Renal cortex interstitium (tissue), 15 donors: ENCODE measurements at places on chromosomes 6 and 20. TPM values are rescaled to one million over a fixed set of nuclear protein-coding genes. Genes with fewer than 3 reads are reported as not detected.

DNA sequence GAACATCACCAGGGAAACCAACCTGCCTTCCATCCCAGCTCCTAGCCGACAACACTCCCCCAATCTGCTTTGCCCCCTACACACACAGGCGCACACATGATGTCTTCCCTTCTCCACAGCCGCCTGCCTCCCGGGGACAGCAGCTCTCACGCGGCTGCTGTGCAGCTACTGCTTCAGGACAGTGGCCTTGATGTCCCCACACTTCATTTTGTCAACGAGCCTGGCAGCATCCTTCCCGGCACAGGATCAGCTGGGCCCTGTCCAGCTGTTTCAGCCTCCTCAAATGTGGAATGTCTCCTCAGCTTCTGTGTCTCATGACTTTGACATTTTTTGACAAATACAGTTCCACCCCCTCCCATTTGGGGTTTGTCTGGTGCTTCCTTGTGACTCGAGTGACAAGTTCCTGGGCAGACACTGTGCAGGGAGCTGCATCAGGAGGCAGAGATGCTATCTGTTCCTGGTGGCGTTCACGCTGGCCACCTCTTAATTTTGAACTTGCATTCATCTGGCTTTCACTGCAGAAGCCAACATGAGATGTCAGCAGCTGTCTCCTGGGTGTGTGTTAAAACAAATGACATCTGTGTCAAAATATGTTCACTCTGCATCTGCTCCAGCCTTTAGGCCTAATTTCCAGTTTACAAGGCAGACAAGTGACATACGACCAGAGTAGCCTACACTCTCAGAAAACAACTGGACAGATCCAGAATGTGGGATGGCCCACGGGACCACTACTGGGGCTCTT lies 57.2 kb downstream of the GINS1 start:
- no peak for DNase-seq

DNA sequence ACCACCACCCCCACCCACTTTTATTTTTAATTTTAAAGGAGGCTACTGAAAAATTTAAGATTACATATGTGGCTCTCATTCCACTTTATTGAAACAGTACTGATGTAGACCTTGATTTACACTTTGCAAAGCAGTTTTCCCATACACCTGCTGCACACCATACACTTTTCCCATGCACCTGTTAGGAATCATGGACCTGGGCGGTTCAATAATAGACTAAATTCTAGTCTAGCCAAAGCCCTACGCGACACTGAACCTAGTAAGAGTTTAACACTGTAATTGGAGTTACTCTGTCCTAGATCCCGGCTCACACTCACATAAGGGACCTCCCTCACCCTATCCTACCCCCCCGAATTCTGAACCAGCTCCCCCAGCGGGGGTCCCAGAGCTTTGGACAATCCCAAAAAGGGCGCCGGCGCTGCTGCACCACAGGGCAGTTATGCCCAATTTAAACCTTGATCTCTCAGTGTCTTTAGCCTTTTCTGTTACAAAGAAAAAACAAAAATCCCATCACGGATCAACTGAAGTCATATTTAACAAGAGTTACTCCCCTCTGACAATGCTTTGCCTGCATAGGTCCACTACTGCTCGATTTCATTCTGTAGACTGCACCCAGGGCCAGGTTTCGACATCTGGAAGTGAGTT lies 2.4 kb upstream of the GCLC start:
- no peak for DNase-seq

DNA sequence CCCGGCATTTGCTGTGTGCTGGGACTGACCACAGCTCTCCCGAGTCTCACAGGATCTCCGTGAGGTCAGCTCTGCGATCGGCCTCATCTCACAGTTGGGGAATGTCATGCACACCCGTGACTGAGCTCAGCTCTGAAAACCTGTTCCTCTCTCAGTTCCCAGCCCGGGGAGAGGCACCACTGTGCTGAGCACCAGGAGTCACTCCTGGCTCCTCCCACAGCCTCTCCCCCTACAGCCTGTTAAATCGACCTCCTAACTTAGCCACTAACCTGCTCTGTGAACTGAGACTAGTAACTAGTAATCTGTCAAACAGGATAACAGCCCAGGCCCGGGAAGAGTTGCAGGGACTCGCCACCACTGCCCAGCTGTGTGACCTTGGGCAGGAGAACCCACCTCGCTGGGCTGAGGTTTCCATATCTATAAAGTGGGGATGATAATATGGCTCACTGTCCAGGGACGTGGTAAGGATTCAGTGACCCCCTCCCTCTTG lies 20.1 kb upstream of the NOL4L start:
- DNase-seq, result no peak

GRCh38 chr6:136284909-136285308 lies 4.7 kb downstream of the BCLAF1 start:
- no peak for DNase-seq

DNA sequence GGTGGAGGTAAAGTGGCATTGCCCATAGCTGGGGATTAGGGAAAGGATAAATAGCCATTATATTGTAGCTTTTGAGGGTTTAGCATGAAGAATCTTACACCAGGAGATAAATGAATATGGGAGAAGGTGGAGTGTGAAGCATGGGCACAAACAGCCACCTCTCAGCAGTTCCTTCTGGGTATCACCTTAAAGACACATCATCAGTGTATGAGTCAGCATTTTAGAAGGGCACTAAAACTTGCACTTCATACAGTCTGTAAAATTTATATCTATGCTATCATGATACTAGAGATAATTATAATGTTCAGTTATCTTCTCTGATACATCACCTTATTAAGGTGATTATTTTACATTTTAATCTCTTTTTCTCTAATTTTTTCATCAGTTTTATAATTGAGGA lies 25.3 kb downstream of the SLC35A1 start:
- no peak for DNase-seq

GRCh38 chr6:7784706-7785105 lies 58.8 kb downstream of the BMP6 start:
- DNase-seq, result no peak

DNA sequence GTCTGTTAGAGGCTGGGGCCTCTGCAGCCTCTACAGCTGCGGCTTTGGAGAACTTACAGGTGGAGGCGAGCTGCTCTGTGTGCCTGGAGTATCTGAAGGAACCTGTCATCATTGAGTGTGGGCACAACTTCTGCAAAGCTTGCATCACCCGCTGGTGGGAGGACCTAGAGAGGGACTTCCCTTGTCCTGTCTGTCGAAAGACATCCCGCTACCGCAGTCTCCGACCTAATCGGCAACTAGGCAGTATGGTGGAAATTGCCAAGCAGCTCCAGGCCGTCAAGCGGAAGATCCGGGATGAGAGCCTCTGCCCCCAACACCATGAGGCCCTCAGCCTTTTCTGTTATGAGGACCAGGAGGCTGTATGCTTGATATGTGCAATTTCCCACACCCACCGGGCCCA lies 2.6 kb downstream of the TRIM39 start:
- DNase-seq, result no peak

DNA sequence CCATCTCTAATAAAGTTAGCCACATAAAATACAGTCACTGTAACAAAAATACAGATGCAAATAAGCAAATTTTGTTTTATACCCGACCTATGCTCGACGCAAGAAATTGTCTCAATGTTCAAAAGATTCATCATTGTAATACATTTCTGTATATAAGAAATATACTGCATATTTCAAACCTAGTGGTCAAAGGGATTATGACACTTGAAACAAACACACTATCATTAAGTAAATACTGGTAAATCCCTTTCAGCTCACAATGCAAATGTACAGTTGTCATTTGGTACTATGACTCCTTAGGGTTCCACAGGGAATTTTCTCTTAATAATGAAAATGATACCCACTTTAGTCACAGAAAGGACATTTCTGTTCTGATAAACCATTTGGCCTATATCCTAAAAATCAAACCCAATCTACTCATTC lies 2.2 kb downstream of the HIVEP2 start:
- DNase-seq, result no peak

DNA sequence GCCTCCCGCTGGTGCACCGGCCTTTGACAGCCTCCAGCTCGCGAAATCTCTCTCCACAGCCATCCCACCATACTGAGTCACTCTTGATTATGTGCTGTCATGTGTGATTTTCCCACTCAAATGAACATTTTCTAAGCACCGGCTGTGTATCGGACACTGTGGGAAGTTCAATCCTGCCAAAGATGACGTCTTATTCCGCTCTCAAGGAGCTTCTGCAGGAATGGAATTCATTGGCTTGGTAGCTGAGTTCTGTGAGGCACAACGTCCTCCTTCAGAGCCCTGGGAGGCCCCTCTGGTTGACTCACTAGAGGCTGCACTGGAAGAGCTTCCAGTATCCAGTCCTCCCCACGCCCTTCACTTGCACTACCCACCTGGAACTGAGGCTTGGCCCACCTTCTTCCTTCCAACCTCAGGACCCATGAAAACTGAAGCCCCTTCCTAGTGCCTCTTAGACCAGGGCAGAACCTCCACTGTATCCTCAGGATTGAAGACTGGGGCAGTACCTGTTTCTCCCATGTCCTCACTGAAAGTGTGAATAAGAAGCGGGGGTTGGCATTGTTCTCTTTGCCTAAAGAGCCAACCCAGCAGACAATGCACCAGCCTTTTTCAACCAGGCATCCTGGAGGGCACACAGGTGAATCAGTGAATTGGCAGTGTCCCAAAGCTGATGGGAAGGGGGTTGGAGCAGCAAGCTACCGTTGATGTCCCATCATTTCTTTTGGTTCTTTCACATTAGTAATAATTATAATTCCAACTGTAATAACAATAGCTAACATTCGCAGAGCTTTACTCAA lies 1.7 kb downstream of the UNC5CL start:
- no peak for DNase-seq

- DNase-seq, result no peak
Measured at GRCh38 chr6:79801362-79801761, 146.0 kb downstream of the ELOVL4 start.

DNA sequence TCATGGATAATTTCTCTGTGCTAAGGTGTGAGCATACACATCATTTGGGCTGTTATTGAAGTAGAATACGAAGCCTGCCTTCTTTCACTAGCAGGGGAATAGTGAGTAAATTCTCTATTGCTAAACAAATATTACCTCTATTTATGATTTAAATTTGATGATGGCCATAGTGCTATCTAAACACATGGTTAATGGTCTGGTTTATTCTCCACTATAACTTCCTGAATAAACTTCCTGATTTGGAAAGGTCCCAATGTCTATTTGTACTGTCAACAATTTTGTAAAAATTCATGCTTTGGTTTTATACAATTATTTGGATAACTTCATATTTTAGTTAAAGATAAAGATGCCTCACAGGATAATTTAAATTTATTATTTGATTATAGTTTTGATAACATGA lies 400.8 kb downstream of the ARHGAP18 start:
- no peak for DNase-seq

DNA sequence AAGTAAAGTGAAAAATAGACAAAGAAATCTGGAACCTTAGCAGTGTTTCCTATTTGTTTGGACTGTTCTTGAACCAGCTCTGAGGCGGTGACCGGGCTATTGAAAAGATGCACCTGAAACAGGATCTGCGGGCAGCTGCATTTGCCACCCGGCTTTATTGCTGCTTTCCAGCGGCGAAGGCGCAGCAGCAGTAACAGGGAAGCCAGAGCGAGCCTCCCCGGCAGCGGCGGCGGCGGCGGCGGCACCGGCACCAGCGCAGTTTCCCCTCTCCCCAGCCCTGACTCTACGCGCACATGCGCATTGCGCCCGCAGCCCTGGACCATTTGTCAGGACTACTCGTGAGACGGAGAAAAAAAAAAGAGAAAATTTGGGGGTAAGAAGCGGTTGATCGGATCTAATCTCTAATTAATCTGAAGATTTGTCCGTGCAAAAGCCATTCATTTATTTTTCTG lies at the start of gene L3MBTL3:
Gene L3MBTL3, plus strand, starts transcription at position 290 of the 452 bp plus-strand sequence. CDS start 24,119 bp downstream, outside the sequence.
- peak; percentile 81 for DNase-seq

DNA sequence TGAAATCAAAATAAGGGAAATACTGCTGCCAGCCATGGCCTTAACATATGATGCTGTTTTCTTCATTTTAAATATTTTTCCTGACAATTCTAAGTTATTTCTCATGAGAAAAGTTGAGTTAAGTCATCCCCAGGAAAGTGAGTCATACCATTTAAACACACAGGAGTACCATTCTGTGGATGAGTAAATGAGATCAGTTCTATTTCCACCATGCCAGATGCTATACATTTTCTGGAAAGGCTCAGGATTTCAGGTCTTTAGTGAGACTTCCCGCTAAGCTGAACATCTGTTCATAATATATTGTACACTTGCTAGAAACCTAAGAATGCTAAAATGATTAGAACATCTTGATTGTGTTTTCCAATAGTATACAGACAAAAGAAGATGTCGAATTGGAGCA lies 256.2 kb upstream of the MANEA start:
- no peak for DNase-seq

GRCh38 chr20:24164360-24164759 lies 175.8 kb upstream of the GGTLC1 start:
- DNase-seq, result no peak

GRCh38 chr6:45537539-45537938 lies 159.8 kb upstream of the SUPT3H start:
- no peak for DNase-seq

DNA sequence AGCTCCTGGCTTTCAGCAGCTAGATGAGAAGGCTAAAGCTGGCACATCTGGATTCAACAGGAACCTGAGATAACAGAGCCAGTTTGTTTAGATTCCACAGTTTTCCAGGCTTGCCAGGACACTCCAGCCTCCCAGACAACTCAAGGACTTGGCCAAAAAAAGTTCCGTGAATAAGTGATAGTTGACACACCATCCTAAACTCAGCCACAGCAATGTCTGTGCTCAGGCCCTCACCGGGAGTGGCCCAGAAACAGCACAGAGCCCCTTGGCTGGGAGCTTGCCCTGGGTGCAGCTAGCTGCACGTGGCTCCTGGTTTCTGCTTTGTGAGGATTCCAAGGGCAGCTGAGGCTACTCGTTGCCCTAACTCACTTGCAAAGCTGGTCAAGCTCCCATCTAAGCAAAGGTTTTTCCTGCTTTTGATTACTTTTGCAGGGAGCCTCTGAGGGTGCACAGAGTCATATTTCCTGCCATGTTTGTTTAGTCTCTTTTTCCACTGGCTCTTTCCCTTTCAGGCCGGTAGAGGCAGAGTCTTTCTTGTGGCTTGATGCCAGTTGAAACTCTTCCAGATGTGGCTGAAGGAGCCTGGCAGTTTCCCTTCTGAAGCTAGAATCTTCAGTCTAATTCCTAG lies 118.3 kb upstream of the ECI2 start:
- DNase-seq, result no peak

Gene COL9A3
- polyA plus RNA-seq, result 20.8 TPM

Gene KCNS1
- 0.62 TPM for polyA plus RNA-seq

Gene SGK2
- 38.9 TPM for polyA plus RNA-seq

Gene WFDC12
- polyA plus RNA-seq, result not detected

Gene DYNLT1
- 186 TPM for polyA plus RNA-seq

Gene EDN1
- polyA plus RNA-seq, result 4.6 TPM

Gene NRM
- 34.1 TPM for polyA plus RNA-seq

Gene GPR31
- not detected for polyA plus RNA-seq

Gene DAAM2
- polyA plus RNA-seq, result 24.2 TPM
